RKO (cell line): ENCODE measurements at places on chromosomes 6 and 20.

DNA sequence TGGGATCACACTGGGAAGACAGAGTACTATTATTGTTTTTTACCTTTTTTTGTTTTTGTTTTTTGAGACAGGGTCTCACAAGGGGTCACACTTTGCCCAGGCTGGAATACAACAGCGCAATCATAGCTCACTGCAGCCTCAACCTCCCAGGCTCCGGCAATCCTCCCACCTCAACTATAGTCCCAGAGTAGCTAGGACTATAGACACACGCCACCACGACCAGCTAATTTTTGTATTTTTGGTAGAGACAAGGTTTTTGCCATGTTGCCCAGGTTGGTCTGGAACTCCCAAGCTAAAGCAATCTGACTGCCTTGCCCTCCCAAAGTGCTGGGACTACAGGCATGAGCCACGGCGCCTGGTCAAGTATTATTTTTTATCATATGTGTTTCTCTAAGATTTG, 81.0 kb downstream of the ZMYND8 start:
- DNase-seq: no peak

GRCh38 chr6:36443471-36444428, 950 bp downstream of the KCTD20 start:
- peak; percentile 73 for DNase-seq

GRCh38 chr6:127053032-127053874, 65.2 kb upstream of the RSPO3 start:
- DNase-seq: peak; percentile 54

DNA sequence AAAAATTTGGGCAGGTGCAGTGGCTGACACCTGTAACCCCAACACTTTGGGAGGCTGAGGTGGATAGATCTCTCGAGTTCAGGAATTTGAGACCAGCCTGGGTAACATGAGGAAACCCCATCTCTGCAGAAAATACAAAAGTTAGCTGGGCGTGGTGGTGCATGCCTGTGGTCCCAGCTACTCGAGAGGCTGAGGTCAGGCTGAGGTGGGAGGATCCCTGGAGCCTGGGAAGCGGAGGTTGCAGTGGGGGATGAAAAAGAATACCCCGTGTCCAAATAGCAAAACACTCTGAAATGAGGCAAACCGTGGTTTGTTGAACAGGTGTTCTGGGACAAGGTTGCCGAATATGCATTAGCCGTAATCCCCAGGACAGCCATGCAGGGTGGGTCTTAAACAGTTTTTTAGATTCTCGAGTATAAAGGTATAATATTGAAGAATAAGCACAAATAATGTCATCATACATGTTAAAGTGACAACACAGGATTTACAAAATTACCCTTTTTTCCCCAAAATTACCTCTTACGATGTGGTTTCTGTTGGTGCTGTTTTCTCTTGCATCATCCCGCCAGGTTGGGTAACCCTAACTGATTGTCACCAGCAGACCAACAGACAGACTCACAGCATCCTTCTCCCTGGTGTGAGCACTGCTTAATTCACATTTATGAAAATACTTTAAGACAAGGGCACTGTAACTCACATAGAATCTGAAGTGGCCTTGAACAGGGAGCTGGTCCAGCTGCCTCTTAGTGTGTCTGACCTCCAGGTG, 9.1 kb downstream of the DNAJC5 start:
- no peak for DNase-seq

- no peak for DNase-seq
These were observed 73.2 kb downstream of the LY86 start for GRCh38 chr6:6661684-6662083.

- no peak for DNase-seq
These were observed 579 bp downstream of the LRFN2 start for GRCh38 chr6:40586369-40587201.

DNA sequence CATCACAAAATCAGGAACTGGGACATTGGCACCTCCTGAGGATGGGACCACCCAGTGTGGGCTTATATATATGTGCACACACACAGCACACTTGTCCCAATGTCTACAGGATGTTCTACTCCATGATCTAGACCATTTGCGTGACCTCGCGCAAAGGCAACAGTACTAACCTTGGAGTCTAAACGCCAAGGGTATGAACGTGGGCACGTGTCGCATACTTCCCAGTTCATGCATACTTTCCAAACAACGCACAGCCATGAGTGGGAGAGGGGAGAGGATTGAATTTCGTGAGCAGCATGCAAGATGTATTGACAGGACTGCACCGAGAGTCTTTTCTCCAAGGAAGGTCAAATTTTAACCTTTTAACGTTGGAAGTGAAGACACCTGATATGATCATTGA, 214.2 kb upstream of the QKI start:
- no peak for DNase-seq

DNA sequence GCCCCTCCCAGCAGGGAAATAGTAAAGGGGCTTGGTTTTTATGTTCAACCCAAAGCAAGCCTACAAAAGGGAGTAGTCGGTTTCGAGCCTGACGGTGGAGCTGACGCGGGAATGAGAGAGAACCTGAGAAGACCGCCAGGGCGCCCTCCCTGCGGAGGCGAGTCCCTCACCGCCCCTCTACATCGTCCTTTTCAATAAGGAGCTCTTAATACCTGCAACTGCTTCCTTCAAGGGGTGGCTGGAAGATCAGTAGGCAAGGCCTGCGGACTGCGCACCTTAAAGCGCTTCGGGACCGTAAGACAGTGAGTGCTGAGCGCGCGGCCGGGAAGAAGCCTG, 709 bp upstream of the ZNF76 start:
- DNase-seq: peak; percentile 56

- no peak for DNase-seq
These were observed 20.3 kb downstream of the TRAF3IP2 start for GRCh38 chr6:111585241-111585973.

- DNase-seq: no peak
These were observed 258.9 kb downstream of the GJA1 start for GRCh38 chr6:121694389-121694788.

DNA sequence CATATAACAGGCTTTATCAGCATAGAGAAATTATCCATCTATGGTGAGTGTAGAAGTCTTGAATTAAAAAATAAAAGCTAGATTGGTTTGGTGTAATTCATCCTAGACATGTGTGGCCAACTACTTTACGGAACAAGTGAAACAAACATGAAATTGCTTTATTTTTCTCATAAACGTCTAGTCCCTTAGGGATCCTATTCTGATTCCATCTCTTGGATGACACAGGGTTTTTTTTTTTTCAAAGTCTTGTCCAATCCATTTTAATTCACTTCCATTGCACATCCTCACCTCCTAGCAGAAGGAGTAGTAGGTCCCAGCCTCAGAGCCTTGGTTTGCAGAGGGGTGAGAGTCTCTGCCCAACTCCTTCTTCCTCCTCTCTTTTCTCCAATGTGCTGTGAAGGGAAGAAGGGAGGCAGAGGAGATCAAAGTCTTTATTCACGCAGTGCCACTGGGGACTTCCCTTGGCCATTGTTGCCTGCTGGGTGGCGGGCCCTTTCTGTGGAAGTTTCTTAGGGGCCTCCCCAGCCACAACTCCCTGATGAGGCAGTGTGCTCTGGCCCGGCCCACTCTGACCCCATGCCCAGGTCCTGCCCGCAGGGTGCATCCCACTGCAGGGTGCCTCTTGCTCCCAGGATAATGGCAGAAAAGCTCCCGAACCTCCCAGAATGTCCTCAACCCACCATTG, 104.4 kb upstream of the SNX9 start:
- DNase-seq: no peak

- DNase-seq: no peak
These were observed 143.9 kb upstream of the INSM1 start for GRCh38 chr20:20223981-20224380.

DNA sequence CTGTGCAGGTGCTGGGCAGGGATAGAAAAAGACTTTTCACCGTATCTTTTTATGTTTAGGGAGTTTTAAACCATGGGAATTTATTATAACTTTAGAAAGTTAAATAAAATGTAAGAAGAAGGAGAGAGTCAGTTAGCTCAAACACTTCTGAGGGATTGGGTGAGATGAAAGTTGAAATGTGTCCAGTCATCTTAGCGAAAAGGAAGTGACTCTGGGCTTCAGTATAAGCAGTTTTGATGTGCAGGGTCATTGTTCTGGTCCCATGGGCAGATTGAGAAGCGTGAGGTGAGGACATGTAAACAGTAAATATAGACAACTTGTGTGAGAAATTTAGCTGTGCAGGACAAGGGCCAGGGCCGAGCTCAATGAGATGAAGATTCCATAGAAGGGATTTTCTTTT, 66.9 kb downstream of the TOX2 start:
- DNase-seq: no peak

GRCh38 chr20:32965581-32966373, 38.5 kb downstream of the SUN5 start:
- no peak for DNase-seq

DNA sequence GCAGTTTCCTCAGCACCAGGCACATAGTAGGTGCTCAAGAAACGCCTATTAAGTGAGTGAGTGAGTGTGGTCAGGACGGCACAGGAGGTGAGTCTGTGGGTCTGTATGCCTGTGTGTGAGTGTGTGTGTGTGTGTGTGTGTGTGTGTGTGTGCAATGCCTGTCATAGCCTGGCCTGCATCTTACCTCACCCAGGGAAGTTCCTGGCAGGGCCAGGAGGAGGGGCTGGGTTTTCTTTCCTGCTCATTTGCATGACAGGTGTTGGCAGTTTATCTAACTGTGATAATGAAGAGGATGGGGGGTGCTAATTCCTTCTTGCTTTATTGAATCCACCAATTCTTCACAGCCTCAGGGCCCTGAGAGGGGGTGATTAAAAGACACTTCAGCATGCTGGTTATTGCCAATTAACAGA, 146.7 kb upstream of the MLN start:
- no peak for DNase-seq

- peak; percentile 64 for DNase-seq
These were observed 90.5 kb downstream of the GRM4 start for GRCh38 chr6:34055223-34055933.

DNA sequence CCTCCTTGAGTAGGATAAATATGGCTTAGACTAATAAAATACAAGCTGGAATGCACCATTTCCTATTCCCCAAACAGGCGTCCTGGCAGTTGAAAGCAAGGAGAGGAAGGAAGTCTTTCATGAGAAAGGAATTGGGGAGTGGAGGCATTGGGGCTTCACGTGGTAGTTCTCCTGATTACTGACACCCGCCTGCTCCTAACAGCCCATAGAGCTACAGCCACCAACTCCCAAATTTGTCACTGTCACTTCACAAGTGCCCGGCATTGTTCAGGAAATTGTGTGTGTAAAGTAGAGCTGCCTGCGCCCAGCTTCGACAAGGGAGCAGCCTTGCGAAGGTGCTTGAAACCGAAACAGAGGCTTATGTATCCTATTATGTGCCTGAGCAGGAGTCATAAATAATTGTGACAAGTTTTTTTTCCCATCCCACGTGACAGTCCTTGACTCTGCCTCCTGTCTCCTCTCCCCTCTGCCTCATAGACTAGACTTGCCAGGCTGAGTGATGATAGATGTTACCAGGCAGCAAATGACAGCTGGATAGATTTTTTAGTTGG, 301.7 kb upstream of the ZFP64 start:
- DNase-seq: no peak

GRCh38 chr20:63819224-63819921, 11.7 kb downstream of the ZBTB46 start:
- DNase-seq: no peak

DNA sequence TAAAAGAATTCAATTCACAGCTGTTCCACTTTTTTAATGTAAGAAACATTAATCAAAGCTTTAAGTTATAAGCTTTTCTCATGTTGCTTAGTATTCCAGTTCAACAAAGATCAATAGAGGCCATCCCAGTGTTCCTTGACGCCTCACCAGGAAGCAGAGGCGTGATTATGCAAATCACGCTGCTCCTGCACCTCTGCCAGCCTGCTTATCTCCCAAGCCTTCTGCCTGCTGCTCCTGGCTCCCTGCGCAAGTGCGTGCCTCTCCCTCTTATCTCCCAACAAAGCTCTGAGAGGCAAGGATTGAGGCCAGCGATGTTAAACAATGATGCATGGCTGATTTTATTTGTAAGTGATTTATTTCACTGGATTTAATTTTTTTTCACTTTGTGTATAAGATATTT, 42.8 kb downstream of the INSM1 start:
- DNase-seq: no peak

DNA sequence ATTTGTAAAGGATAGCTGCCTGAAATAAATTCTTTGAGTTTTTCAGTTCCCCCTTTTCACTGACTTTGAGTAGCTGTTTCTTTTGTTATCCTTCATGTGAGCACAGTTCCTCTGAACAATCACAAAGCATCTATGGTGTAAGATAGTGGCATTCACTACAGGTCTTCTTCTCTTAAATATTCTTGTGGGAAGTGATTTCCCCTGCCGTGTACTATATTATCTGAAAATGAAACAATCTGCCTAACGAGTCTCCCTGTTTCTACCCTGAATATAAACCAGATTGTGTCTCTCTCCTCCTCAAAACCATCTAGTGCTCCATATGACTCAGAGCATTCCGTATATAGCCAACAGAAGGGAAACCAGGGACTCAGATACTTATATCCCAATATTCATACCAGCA, 380.1 kb upstream of the SOX4 start:
- DNase-seq: no peak
